Activated CD8-positive, alpha-beta T cell treated with anti-CD3 and anti-CD28 coated beads, Interleukin-2, amount 10 ng/mL, durations not matched to agents 7 days and 5 days (primary cell): ENCODE measurements at places on chromosomes 3 and 15. TPM values are rescaled to one million over a fixed set of nuclear protein-coding genes. Genes with fewer than 3 reads are reported as not detected.
A peak's percentile ranks its signal among the peaks of the same experiment; 100 is the strongest.

The AMOTL2 gene
- total RNA-seq, result not detected

The DAG1 gene
- 18.8 TPM for total RNA-seq

The TMEM202 gene
- total RNA-seq, result not detected

GRCh38 chr3:182947888-182948287 lies 32.5 kb downstream of the DCUN1D1 start:
- DNase-seq, result peak; percentile 29
- no peak overlapping the region for H3K27ac ChIP-seq
- peaks cover 48% of the 10 kb centered on the region for H3K36me3 ChIP-seq
- no peaks in the 10 kb centered on the region for H3K27me3 ChIP-seq
- no peaks in the 10 kb centered on the region for H3K4me1 ChIP-seq
- H3K4me3 ChIP-seq, result no peak overlapping the region

- H3K4me3 ChIP-seq, result no peak overlapping the region
- H3K4me1 ChIP-seq, result peaks cover 26% of the 10 kb centered on the region
- H3K27me3 ChIP-seq, result peaks cover 11% of the 10 kb centered on the region
These were observed 18.8 kb upstream of the PLXND1 start for GRCh38 chr3:129625072-129625874.
